ENCODE measurements at places on chromosomes 16 and 17.

DNA sequence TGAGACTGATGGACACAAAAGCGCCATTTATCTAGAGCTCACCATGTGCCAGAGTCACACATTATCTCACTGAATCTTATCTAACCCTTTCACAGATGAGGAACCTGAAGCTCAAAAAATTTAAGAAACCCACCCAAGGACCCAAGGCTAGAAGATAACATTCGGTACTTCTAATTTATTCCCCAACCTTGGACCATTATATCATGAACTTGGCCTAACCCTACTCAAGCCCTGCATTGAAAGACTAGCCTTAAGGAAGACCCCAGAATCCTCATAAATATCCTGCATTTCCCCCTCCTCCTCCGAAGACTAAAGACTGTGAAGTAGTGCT lies 548 bp upstream of the DYNC1LI2 start:
- DNase-seq: no peak

GRCh38 chr17:77677211-77677610 lies 281.3 kb upstream of the TNRC6C start:
- DNase-seq: no peak

GRCh38 chr17:74522381-74523105 lies 8.7 kb downstream of the CD300LB start:
- no peak for DNase-seq

GRCh38 chr16:77890075-77890474 lies 101.7 kb downstream of the VAT1L start:
- DNase-seq: no peak

DNA sequence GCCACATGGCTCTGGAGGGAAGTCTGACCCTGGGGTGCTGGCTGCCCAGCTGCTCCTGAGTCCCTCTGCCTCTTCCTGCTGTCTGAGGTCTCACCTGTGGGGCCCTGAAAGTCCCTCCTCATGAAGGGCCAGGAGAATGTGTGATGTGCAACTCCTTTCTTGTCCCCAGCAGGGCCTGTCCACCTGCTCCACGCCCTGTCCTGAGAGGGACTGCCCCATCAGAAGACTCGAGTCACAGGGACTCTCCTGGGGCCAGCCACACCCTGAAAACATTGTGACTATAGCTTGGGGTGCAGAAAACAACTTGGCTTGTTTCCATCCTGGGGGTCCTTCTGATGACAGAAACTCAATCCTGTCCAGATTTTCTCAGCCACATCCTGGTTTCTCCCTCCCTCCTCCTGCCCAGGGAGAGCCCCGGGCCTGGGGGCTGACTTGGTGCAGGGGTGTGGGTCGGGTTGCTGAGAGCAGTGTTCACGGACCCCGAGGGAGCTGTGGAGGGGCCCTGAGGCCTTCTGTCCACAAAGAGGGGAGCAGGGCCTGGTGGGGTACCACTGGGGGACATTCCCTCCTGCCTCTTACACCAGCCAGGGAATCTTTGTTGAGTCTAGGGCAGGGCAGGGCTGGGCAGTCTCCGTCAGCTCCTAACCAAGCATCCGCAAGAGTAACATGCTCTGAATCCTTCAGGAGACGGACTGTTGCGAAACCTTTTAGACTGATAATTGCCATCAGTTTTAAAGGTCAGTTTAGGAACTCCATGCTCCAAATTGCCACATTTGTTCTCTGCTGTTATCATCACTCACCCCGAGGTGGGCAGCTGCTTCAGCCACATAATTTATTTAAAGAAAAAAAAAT lies 45.9 kb downstream of the NT5M start:
- no peak for DNase-seq

DNA sequence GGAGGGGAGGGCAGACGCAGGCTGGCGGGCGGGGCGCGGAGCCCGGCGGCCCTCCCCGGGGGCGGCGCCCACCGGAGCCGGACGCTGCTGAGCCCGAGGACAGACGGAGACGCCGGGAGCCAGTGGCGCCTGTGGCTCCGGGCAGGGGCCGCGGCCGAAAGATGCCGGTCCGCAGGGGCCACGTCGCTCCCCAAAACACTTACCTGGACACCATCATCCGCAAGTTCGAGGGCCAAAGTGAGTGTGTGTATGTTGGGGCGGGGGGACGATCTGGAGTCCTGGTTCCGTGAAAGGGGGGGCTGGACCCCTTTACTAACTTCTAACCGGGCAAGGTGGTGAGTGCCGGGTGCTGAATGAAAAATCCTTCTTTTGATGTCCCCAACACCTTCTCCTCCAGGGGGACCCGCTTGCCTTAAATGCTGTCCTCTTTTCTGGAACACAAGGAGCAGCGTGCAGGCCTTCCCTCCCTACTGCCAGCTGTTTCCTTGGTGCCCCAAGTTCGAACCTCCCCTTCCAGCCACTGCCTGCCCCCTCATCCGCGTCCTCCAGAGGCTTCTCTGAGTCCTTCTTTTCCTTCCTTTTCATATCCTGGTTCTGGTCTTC lies at the start of gene KCNH6:
Gene KCNH6, plus strand, starts transcription at position 106 of the 603 bp plus-strand sequence. Its CDS starts 56 bp downstream, at position 162.
- DNase-seq: no peak

DNA sequence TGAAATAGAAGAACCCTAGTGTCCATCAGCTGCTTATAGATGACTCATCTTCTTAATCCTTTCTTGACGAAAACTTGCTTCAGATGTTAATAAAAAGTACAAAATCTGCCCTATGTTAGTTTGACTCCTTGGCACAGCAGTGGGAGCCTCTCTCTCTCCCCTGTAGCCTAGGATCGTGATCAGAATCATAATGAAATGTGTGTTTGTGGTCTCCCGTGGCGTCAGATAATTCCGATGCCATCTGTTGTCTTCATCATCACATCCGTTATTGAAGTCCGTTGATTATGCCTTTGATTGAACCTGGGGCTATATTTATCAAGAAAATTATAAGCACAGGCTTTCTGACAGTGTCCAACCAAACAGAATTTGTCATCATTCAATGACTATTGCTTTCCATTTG lies 102.5 kb downstream of the BMERB1 start:
- DNase-seq: no peak

- no peak for DNase-seq
These were observed 54.4 kb upstream of the PABPN1L start for GRCh38 chr16:88920618-88921590.

- no peak for DNase-seq
These were observed 186.6 kb upstream of the CDH11 start for GRCh38 chr16:65308506-65308905.

- no peak for DNase-seq
These were observed 53.0 kb downstream of the RPA1 start for GRCh38 chr17:1882836-1883235.

DNA sequence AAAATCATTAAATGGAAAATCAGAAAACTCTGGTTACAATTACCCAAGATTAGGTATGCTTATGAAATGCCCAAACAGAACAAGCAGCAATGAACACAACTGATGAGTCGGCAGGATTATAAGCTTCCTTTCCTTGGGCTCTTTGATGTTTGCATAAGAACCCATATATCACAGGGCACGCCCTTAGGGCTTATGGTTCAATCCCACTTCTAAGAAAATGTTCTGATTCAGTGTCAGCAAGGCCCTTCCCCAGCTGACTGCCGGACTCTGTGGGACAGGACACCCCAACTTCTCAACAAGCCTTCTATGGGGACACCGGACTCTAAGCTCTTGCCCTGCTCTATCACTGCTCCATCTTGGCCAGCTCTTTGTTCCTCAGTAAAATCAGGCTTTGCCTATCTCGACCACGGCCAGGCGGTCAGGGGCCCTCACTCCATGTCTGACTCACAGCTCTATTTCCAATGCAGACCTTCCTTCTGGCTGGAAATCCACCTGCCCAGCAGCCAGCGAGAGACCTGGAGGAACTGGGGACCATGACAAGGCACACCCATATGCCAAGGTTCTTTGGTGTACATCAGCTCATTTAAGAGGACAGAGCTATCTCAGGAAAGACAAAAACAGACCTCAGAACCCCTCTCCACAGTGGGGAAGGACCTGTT lies 26.8 kb downstream of the LITAFD start:
- no peak for DNase-seq

GRCh38 chr17:50003911-50004310 lies 8.9 kb upstream of the DLX3 start:
- no peak for DNase-seq

DNA sequence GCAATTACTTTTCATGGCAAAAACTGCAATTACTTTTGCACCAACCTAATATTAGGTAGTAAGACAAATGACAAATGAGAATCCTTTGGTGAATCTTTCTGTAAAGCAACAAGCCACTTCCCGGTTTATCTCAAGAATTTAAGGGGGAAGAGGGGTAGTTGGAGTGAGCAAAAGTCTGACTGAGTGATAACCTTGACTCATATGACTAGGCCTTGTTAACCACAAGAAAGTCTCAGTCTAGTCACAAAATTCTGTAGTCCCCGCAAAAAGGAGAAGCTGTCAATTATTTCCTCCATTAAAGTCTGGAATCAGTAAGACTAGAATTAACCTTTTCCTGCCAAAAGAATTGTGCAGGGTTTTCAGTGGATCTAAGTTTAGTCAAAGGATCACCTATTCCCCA lies 72.2 kb upstream of the GNAO1 start:
- no peak for DNase-seq

DNA sequence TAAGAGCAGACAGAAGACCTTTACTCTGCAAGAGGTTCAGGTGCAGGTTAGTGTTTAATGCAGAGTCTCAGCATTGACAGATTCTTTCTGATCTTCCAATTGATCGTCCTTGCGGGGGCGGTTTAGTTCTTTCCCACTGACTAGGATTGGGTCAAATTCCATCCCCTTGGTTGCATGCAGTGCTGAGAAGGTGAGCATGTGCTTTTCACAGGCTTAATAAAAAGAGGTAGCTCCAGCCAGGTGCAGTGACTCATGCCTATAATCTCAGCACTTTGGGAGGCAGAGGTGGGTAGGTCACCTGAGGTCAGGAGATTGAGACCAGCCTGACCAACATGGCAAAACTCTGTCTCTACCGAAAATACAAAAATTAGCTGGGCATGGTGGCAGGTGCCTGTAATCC lies 7.5 kb upstream of the ITGAD start:
- no peak for DNase-seq

DNA sequence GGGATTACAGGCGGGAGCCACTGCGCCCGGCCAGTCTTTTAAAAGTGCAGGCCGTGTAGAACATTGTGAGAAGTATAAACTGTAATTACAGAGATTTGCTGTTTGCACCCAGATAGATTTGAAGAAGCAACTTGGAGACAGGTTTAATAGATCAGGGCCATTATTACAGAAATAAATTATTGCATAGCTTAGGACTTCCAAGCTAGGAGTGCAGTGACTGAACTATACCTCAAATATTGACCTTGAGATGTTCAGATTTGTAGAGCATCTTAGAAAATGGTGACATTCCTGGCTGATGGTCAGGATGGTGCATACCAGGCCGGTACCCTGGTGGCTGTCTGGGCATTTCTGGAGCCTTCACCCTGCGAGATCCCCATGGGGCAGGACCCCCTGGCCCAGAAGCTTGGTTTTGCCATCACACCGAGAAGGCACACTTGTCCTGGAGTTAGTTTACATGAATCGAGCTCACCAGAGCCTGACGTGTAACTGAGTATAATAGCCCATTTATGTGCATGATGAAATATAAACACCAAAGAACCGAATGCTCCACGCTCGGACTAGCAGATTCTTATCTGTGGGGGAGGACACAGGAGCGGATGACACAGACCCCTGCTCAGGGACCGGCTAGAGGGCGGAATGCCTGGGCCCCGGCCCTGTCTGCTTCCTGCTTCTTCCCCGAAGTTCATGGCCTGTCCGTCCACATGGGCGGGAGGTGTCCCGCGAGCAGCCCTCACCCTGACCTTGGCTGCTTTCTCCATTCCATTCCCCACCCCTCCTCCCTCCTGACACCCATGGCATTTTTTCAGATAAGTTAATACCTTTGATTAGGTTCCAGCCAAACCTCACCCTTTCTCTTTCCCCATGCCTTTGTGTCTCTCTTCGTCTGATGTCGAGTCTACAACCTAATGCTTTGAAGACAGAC lies 32.1 kb downstream of the CCDC40 start:
- no peak for DNase-seq

- no peak for DNase-seq
These were observed 165.2 kb upstream of the CHMP6 start for GRCh38 chr17:80826346-80826954.

- DNase-seq: no peak
These were observed 62.2 kb downstream of the FBXL20 start for GRCh38 chr17:39339272-39339671.

DNA sequence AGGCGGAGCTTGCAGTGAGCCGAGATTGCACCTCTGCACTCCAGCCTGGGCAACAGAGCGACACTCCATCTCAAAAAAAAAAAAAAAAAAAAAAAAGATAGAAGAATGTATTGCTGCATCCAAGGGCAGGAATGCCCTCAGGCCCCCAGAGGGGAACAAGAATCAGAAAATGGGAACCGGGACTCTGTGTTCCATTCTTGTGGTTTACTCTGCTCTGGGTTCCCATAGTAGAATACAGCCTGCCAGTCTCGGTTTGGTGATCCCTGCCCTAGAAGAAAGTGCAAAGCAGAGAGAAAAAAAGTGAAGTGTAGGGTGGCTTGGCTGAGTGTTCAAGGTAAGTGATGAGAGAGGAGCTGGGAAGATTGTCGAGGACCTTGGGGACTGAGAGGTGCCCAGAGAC lies 27.4 kb upstream of the KDM6B start:
- no peak for DNase-seq

GRCh38 chr16:25691519-25692091 lies at the start of gene HS3ST4:
Gene HS3ST4, plus strand, starts transcription at chr16:25691959.
- DNase-seq: no peak

DNA sequence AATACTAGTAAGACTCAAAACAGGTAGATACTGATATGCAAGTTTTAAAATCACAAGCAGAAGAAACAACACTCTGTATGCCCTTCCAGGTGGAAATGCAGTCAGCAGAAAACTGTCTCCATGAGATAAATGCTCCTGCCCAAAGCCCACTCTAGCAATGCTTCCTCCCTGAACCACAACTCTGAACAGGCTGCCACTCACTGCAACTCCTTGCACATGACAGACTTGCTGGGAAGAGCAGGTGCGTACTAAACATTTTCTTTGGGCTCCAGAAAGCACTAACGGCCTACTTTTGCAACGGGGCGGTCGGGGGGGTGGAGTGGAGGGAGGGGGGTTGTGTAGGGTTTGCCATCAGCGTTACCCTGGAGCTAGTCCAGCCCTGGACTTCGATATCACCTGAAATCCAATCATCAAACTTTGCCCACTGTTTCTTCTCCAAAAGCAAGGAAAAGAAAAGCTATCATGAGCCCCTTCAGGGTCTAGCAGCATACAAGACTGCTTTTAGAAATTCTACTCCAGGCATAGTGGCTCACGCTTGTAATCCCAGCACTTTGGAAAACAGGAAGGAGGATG lies 46.1 kb downstream of the ANKRD11 start:
- DNase-seq: no peak

DNA sequence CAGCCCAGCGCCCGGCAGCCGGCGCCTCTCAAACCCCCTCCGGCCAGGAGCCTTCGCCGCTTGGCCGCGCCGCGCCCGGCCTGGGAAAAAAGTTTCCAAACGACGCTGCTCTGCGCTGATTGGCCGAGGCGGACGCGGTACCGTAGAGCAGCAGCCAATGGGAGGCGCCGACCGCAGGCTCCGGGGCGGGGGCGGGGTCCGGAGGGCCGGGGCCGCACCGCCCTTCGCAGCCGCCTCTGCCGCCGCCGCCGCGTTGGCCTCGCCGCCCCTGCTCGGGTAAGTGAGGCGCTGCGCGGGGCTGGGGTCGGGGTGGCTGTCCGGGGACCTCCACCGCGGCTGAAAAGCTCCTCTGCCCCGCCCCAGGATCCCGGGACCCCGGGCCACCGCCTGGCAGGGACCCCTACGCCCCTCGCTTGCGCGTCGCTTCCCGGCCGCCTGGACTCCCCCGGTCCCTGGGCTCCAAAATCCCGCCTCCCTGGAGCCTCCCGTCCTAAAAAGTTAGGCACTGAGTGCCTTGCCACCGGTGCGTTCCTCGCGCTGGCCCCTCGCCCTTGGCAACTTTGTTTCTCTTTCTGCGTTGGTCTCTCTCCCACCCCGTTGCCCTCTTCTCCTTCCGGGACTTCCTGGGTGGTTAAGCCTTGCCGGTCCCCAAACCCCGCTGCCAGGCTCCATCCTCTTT lies at the start of gene NDE1:
Gene NDE1, plus strand, starts transcription at position 227 of the 679 bp plus-strand sequence. CDS start 14,534 bp downstream, outside the sequence.
- DNase-seq: peak; percentile 21

Data from bone marrow (tissue), 2 donors.